ENCODE measurements at places on chromosomes 2 and 18.

DNA sequence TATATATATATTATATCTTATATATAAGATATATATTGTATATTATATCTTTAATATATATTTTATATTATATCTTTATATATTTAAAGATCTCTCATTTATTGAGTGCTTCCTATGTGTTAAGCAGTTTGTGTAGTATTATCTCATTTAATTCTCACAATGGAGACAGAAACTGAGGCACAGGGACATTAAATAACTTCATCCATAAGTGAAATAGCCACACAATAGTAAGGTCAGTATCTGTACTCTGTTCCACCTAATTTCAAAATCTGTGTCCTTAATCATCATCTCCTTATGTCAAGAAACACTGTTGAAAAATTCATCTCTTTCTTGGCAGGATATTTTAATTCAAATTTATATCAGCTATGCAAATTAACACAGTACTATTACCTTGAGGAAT lies 52.8 kb upstream of the CD302 start:
- no peak for DNase-seq

DNA sequence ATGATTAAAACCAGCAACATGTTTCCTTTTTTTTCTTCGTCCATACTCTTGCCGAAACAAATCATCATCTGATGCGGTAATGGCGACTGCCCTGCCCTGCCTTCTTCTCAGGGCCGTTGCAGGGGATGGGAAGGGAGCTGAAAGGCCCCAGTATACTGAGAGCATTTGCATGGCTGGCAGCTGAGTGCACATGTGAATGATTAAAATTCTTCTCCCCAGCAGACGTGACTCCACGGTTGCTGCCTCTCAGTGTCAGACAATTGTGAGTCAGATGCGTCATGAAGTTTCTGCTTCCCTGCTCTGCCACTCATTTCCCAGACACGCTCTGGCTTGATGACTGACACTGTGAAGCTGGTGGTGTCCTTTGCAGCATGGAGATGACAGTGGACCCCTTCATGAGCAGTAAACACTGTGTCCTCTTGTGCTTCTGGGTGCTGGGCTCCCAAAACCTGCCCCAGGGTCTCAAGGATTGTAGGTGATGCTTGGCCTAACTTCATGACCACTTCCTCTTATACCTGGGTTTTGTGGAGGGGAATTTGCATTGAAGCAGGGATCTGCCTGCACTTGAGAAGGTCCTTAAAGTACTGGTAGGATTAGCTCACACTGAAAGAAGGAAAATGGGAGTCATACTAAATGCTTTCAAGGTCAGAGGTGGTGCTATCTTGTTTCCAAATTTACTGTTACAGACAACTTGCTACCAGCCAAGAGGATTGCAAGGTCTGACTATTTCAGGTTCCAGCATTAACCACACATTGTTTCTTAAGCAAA lies 222.5 kb upstream of the COPS8 start:
- DNase-seq, result no peak

DNA sequence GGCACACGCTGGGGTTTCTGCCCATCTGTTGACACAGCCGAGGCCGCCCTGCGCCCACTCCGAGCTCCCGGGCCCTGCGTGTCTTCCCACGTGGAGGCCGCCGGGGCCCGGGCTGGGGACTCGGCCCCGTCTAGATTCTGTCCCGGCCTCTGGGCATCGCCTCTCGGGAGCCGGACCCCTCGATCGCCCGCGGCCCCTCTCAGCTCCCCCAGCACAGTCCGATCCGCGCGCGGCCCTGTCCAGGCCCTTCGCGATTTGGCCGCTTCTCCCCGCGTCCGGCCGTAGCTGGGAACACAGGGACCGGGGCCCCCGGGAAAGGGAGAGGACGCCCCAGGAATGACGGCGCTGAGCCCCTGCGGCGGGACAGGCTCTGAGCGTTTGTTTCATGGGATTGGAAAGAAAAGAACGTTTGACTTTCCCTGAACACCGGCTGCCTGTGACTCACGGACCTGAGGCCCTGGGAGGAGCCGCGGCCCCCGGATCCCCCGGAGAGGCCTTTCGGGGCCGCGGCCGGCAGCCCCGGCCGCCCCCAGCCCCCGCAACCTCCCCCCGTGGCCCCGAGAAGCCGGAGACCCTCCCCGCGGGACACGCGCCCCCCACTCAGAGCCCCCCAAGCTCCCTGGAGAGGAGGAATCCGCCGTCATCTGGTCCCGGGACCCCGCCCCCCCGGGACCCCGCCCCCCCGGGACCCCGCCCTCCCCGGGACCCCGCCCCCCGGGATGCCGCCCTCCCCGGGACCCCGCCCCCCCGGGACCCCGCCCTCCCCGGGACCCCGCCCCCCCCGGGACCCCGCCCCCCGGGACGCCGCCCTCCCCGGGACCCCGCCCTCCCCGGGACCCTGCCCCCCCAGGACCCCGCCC lies 62.7 kb upstream of the CTDP1 start:
- DNase-seq, result no peak

- no peak for DNase-seq
Measured at GRCh38 chr2:17520761-17521160, 2.5 kb upstream of the RAD51AP2 start.

DNA sequence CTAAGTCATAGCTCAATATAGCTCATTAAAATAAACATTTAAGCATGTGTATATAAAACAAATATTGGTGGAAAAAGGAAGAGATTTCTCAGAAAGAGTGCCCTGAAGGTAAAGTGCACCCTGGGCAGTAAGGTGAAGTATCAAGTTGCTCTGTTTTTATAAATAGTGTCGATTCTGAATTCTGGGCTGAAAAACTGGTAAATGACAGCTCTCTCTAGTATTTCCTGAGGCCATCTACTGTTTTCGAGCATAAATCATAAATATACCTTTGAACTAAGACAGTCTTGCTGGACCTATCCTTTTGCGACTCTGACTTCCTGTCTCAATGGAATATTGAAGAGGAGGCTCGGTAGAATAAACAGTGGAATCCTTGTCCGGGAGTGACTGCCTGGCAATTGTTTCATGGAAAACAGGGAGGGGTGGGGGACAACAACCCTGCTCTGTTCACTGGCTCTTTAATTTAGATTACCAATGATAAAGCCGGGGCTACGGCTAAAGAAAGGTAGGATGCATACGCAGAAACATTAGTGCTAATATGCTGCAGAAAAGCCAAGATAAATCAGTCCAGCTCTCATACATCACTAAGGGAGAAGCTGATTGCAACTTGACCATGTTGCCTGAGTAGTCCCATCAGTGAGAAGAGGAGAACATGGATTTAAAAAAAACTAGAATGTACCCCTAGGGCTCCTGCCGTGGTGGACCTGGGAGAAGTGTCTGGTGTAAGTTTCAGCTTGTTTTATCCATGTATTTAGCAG lies 124.1 kb downstream of the RAPGEF4 start:
- DNase-seq, result no peak

DNA sequence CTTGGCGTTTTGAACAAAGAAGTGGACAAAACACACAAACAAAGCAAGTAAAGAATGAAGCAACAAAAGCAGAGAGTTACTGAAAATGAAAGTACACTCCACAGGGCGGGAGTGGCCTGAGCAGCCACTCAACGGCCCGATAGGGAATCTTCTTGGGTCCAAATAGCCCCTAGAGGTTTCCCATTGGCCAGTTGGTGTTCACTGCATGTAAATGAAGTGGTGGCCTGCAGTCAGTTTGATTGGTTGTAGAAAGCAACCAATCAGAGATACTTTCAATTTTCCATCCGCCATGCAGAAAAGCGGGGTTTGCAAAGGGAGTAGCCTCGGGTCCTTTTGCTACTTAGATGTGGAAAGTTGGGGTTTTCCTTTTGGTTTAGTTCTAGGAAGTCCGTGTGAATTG lies 31.6 kb downstream of the CYBRD1 start:
- DNase-seq, result no peak

GRCh38 chr2:120574620-120575019 lies 161.0 kb upstream of the GLI2 start:
- no peak for DNase-seq

DNA sequence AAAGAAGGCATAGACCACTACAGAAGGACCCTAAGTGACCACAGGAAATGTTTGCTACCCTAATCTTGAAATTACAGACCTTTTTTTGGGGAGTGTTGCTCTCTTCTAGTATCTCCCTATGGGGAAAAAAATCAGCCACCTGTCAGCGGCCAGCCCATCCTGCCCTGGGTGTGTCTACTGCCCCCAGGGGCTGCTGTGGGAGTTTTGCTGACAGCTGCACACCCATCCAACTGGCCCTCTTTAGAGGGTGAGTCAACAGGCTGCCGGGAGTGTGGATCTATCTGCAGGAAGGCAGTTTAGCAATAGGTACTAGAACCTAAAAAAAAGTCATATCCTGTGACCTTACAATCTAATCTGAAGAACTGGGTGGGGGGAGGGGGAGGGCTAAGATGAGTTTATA lies 796 bp upstream of the DYSF start:
- DNase-seq, result no peak

DNA sequence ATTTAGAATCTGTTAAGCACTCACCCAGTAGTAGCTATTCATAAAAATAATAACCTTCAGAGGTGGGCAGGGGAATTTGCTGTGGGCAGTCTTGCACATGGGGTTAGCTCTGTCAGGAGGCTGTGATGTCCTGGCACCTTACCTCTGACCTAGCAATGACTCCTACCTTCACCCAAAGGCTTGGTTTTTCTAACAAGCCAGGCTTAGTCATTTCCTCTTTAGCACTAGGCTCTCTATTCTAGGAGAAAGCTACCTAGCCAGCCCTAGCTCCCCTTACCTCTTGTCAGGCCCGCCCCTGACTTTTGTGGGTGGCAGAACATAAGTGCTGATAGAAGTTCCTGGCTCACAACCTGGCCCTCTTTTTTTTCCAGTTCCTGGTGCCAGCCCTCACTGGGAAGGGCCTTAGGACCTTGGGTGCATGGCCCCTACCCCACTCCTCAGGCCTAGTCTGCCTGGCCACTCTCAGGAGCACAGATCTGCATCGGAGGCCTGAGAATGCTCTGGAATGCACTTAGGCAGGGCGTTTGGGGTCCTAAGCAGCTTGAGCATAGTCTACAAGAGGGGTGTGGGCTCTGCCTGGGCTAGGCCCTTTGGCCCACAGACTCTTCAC lies 17.7 kb downstream of the CPLX4 start:
- no peak for DNase-seq

- no peak for DNase-seq
Measured at GRCh38 chr18:79136742-79137141, 67.5 kb downstream of the ATP9B start.

DNA sequence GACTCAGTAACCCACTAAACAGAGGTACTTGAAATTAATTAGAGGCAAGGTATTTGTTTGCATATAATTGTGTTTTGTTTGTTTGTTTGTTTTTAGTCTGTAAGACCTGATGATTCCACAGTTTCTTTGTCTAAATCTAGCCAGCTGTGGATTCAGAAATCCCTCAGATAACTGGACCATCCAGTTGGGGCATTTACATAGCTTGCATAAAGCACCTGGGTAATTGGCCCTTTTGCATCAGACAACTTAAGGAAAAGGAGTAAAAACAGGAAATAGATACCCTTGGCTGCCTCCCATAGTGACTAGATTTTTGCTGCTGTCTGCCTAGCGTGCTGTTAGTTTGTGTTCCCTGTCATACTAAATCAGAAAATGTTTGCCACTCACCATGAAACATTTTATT lies 46.6 kb upstream of the XIRP2 start:
- DNase-seq, result no peak

Measured in activated CD4-positive, alpha-beta T cell treated with anti-CD3 and anti-CD28 coated beads, Interleukin-2, amount 50 U/mL, for 24 hours (primary cell).